RKO (cell line): ENCODE measurements at places on chromosomes 13 and 19.

- no peak for DNase-seq
These were observed 5.6 kb downstream of the CADM4 start for GRCh38 chr19:43634068-43634467.

- no peak for DNase-seq
These were observed 78.4 kb downstream of the GPC6 start for GRCh38 chr13:93304868-93305613.

- no peak for DNase-seq
These were observed 13.3 kb upstream of the PSMD8 start for GRCh38 chr19:38360839-38361631.

- peak; percentile 14 for DNase-seq
These were observed 9.8 kb downstream of the PARP4 start for GRCh38 chr13:24502533-24503378.

DNA sequence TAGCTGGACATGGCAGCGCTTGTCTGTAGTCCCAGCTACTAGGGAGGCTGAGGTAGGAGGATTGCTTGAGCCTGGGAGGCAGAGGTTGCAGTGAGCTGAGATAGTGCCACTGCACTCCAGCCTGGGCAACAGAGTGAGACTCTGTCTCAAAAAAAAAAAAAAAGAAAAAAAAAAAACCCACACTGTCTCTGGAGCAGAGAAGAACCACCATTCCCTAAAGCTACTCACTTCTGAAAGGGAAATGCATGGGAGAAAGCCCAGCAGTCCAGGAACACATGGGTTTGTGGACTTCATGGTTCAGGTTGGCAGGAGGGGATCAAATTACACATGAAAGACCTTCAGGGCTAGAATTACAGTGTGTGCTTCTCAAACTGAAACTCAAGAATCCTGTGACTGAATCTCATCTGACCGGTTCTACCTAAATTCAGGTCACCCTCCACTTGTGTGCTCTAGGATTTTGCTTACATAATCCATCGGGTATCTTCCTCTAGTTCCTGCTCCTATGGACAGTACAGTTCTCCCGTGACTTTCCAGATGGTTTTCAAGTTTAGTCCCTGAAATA lies 30.2 kb upstream of the CPB2 start:
- DNase-seq, result no peak

DNA sequence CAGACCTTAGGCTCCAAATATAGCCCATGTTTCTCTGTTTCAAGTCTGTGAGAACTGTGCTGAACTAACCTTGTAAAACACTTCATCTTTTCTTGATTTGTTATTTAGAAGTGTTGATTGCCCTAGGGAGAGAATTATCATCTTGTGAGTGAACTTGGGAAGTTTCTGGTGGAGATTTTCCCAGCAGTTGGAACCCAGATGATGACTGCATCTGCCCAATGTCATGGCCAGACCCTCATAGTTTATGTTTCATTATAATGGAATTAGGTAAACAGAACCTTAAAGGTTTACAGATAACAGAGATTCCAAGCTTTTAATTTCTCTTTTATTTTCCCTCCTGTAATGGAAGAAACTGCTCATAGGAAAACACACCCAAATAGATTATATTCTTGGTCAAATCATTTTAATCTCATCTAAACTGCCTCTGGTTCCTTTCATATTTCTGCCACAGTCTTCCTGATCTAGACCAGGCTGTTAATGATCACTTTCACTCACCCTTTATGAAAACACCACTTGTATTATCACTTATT lies 569.1 kb downstream of the KCTD12 start:
- no peak for DNase-seq

- no peak for DNase-seq
These were observed 13.8 kb downstream of the YJU2 start for GRCh38 chr19:4260613-4261191.

DNA sequence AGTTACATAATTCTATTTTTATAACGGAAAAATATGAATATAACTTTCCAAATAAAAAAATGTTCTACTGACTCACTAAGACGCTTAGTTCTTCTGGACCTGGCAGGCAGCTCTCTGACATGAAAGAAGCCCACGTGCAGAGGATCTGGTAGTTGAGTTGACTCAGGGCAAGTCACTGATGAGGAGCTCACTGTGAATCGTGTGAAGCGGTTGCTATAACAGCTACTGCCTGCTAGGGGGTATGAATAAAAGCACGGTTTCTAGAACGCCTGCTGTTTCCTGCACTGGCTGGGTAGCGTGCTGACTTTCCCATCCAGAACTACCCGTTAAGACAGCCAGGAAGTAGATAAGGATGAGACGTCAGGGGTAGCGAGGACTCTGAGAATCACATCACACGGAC lies 54.7 kb upstream of the WASF3 start:
- peak; percentile 73 for DNase-seq

DNA sequence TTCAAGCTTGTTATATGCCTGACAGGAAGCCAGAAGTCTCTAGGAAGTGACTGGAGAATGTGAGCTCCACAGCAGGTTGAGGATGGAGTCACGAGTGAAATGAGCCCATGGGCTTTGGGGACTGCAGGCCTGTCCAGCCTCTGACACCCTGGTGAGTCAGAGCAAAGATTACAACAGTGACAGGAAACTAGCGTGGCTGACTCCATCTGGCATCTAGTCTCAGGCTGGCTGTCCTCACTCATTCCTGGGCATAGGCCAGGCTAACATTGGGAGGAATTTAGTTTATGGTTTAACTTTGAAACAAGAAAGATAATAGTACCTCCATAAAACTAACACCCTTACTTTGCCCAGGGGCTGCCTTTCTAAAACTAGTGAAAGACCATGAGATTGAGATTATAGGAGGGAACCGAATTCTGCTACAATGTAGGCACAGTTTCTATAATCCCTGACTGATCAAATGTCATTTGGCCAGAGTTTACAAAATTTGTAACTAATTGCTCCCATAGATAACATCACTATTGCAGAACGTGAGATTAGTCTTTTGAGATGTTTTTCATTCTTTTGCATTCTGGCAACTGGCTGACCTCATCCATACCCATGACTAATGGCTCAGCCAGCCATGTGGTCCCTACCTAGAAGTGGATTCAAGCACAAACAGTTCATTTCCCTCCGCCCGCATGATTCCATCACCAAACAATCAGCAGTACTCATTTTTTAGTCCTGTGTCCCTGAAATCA lies 28.4 kb downstream of the PSG1 start:
- DNase-seq, result peak; percentile 74

DNA sequence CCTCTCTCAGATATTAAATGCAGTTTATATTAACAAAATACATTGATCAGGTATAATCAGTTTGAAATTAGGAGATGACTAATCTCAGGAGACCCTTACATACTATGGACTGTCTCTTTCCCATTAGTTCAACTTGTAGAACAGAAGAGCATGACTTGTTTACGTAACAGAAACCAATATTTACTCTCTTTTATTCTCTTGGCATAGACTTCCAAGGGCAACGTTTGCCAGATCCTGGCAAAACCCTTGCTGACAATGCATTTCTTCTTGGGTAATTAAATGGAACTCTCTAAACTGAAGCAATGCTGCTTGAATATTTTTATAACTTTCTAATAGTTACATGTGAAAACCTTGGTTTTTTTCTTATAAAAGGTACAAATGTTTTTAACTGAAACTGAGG lies 68.3 kb upstream of the MYO16 start:
- no peak for DNase-seq

DNA sequence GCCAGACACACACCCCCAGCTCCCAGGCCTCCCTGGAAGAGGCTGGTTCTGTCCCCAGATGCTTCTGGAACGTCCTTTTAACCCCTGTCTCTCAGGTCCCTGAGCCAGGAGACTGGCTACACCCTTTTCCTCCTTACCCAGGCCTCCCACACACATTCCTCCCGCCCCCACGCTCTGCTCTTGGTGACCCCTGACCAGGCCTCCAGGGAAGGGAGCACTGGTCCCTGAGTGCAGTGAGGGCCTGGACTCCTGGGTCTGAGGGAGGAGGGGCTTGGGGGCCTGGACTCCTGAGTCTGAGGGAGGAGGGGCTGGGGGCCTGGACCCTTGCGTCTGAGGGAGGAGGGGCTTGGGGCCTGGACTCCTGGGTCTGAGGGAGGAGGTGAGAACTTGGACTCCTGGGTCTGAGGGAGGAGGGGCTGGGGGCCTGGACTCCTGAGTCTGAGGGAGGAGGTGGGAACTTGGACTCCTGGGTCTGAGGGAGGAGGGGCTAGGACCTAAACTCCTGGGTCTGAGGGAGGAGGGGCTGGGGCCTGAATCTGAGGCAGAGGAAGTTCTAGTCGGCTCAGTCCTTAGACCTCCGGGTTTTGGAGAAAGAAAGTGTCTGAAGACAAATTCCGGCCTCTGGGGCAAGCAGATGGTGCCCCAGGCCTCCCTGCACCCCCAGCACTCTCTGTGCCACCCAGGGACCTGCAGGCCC lies 527 bp downstream of the KLK6 start:
- DNase-seq, result no peak

DNA sequence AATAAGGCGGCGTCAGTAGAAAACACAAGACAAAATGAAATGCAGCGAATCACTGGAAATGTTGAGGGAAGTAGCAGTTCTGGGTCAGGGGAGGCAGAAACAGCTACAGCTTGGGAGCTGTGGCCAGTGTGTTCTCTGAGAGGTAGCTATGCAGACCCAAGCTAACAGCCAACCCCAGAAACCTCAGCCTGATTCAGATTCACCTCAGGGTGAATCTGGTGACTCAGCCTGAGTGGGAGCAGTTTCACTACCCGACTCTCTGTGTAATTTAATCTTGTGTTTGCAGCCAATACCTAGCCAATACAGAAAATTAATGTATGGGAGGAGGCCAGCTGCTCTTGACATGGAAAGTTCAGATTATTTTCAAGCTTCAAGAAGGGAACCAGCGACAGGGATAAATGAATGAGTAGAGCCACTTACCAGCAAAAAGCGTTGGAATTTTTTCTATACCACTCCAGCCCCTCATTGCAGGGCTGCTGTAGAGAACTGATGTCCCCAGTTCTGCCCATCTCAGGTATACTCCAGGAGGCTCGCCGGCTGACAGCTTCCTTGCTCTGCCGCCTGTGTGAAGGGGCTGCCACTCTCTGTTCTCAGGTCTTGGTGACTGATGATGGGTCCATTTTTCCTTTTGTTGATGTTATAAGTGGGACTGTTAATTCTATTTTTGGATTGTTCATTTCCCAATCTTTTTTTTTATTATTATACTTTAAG lies 8.9 kb downstream of the IGFL3 start:
- peak; percentile 18 for DNase-seq

DNA sequence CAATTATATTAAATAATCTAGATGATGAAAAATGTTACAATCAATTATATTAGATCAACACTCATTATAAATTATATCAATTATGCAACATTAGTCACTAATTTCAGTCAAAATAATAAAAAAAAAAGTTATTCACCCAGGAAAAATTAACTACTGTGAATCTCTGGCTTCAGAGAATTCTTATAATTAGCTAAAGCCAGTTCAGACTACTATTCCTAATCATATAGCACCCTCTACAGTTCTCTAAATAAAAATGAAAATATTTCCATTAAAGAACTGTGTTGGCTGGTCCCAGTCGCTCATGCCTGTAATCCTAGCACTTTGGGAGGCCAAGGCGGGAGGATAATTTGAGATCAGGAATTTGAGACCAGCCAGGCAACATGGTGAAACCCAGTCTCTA lies 33.0 kb downstream of the XPO4 start:
- DNase-seq, result peak; percentile 46

DNA sequence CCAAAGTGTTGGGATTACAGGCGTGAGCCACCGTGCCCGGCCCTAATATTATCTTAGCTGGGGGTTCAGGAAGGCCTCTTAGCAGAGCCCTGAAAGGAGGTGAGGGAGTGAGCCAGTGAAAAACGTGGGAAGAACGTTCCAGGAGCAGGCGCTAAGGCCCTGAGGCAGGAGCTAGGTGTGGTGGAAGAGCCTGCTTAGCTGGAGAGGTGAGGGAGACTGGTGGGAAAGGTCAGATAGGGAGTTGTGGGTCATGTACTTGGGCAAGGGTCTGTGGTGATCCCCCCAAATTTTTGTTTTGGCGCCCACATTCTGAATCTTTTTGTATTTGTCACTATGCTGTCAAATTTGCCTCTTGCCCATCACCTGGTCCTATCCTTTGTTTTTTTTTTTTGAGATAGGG lies 5.1 kb upstream of the INAFM1 start:
- DNase-seq, result no peak

GRCh38 chr19:4018775-4019504 lies 11.4 kb downstream of the PIAS4 start:
- DNase-seq, result no peak

DNA sequence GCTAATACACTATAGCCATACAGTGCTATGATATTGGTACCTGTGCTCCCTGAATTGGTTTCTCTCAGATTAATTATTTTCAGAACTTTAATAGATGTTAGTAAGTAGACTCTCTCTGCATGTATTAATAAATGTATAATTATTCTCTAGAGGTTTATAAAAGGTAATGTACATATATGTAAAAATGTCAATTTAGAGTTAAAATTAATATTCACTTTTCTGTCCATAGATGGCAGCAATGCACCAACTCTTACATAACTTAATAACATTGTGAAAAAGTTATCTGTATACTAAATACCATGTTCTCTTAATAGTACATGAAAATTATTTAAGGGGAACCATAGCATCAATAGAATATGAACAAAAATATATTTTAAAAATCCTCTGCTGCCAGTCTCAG lies 515.0 kb upstream of the KLHL1 start:
- DNase-seq, result peak; percentile 41

- DNase-seq, result no peak
These were observed 142.0 kb downstream of the ZNF737 start for GRCh38 chr19:20423381-20424197.

GRCh38 chr19:33428627-33429125 lies 55.2 kb downstream of the CEBPG start:
- DNase-seq, result no peak

GRCh38 chr19:34226036-34226435 lies 28.3 kb upstream of the GARRE1 start:
- DNase-seq, result no peak

DNA sequence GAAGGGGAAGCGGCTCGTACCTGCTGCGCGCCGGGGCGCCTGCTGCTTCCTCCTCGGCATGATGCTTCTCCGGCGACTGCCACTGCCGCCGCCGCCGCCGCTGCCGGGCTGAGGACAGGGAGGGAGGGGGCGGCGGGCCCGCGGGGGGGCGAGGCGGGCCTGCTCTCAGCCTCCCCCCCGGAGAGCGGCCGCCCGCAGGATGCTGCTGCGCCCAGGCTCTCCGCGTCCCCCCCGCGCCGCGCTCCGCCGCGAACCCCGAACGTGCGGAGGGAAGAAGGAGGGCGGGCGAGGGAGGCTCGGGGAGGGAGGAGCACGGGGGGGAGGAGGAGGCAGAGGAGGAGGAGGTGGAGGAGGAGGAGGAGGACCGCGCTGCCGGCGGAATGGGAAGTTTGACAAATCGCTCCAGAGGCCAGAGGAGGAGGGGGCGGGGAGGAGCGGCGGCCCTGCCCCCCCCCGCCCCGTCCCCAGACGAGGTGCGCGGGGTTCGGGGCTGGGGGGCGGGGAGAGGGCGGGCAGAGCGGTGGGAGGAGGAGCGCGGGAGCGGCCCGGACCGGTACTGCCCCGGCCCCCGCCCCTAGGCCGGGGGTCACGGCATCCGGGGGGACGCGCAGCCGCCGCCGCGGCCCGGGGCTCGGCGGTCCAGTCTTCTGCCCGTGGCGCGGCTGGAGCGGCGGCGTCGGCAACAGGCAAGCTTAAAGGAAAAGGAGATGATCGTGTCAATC lies at the start of gene TSHZ3:
TSS of gene TSHZ3 (minus strand) at position 277 of the 722 bp plus-strand sequence. CDS start at position 60, 217 bp downstream.
- DNase-seq, result no peak

- no peak for DNase-seq
These were observed 240.5 kb downstream of the ENOX1 start for GRCh38 chr13:43546251-43546650.

- no peak for DNase-seq
These were observed 270.1 kb downstream of the SLITRK5 start for GRCh38 chr13:87941226-87941625.

- no peak for DNase-seq
These were observed 57.8 kb downstream of the MBNL2 start for GRCh38 chr13:97279913-97280312.
